ENCODE measurements at places on chromosomes 16 and 17.

DNA sequence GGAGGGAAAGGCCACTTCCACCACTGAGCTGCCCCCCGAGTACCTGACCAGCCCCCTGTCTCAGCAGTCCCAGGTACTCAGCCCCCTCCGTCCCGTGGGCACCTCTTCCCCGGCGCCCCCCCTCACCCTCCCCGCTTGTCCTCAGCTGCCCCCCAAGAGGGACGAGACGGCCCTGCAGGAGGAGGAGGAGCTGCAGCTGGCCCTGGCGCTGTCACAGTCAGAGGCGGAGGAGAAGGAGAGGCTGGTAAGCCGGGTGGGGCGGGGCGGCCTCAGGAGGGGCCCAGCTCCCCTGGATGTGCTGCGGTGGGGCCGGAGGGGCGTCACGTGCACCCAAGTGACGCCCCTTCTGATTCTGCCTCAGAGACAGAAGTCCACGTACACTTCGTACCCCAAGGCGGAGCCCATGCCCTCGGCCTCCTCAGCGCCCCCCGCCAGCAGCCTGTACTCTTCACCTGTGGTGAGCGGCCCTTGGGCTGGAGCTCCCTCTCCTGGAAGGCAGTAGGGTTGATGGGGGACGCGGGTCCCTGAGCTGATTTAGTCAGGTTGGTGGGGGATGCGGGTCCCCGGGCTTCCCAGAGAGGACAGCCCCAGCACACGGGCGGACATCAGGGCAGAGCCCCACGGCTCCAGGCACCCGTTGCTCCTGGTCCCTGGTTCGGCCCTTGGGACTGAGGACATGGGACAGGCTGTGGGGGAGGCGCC, 9.5 kb upstream of the MRPL12 start:
- no peak for DNase-seq

- no peak for DNase-seq
Measured at GRCh38 chr17:9183306-9183705, 162.0 kb downstream of the NTN1 start.

DNA sequence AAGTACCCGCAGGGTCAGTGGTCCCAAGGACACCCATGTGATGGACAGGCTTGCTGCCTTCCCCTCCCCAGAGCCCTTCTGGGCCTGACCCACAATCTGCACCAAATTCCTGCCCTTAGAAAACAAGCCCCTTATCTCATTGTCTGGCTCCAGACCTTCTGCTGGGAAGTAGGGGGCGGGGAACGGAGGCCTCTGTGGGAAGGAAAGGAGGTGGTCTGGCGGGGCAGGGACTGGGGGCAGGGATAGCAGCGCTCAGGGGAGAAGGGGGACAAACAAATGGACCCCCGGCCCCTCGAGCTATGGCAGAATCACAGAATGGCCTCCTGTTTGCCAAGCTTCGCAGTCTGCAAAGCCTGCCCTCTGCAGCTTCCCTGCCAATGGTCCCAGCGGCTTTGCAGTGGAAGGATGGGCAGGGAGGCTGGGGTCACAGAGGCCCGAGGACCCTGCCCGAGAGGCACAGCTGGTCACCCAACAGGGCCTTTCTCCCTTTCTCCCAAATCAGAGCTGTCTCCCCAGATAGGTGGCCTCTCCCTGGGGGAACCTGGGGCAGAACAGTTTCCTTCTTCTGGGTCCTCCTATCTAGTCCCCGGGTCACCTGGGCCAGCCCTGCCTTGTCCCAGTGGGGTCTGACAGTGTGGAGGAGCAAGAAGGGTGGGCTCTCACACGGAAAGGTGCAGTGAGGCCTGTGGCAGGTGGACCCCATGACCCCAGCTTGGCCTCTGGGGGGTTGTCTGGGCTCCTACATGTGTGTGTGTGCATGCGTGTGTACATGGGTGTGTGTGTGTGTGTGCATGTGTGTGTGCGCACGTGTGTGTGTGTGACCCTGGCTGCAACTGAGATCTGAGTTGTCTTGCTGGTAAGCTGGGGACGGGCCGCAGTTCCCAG, 25.5 kb downstream of the TMEM235 start:
- no peak for DNase-seq

DNA sequence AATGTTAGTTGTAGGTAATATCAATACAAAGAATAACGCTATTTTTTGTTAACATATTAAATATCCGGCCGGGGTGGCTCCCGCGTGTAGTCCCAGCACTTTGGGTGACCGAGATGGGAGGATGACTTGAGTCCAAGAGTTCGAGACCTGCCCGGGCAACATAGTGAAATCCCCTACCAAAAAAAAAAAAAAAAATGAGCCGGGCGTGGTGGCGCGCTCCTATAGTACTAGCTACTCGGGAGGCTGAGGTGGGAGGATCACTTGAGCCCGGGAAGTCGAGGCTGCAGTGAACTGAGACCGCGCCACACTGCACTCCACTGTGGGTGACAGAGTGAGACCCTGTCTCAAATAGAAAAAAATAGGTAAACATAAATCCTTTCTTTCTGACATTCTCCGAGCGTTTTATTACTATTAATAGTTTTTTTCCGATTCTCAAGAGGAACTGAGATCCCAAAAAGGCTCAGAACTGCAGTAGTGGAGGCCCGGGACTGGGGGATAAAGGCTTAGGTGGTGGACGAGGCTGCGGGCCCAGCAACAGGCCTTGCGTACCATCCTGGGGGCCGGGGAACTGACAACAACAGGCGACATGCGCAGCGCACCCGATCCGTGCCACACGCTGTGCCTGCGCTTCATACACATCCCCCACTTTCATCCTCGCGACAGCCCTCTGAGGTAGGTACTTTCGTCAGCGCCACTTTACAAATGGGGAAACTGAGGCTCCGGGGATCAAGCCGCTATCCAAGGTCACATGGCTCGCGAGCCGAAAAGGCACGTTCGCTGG, 919 bp downstream of the N4BP1 start:
- DNase-seq: peak; percentile 20

- no peak for DNase-seq
Measured at GRCh38 chr17:40498281-40499084, 2.9 kb downstream of the TNS4 start.

DNA sequence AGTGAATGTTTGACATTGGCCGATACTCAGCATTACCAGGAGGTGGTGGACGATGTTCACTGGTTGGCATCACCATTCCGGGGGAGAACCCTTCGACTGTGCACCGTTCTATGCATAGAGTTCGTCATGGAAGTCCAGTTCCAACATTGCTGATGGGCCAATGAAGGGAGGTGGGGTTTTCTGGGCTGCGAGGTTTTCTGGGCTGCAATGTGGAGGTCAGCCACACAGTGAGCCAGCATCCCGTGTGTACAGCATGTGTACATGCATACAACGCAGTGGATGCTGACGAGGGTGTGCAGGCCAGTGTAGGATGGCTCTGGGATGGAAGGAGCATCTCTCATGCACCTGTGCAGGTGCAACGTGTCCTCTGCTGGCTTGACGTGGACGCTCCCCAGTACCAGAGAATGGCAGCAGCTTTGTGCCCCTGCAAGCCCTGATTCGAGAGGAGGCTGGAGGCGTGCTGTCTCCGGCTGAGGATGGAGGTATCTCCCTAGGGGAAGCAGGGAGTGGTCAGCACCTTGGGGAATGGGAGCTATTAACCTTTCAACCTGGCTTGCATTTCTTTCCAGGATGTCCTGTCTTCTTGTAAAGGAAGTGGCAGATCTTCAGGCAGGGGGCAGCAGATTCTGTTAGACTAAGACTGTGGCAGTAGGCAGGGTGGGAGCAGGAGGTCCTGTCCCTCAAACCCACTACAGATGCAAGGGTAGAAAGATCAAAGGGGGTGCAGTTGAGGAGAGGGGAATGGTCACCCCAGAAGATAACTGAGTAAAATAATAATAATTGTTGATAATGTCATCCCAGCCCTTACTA, 98.2 kb downstream of the CYLD start:
- DNase-seq: no peak

GRCh38 chr17:41678907-41679739, 9.6 kb upstream of the EIF1 start:
- DNase-seq: peak; percentile 53

GRCh38 chr17:78267253-78268073, 36.0 kb downstream of the TMEM235 start:
- DNase-seq: no peak

DNA sequence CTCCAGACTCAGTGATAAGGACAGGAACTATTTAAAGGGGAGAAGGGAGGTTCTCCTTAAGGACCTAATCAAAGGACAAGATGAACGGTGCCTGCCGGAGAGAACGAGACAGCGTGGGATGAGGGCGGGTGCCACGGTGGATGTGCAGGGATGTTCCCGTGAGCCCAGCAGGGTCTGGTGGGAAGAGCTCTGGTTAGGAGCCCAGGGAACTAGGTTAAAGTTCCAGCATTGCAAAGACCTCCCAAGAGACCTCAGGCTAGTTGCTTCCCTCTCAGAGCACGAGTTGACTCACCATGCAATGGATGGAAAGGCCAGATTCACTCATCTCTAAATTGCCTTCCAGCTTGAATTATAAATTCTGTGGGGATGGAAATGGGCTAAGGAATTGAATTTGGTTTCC, 14.7 kb downstream of the CCR7 start:
- no peak for DNase-seq

DNA sequence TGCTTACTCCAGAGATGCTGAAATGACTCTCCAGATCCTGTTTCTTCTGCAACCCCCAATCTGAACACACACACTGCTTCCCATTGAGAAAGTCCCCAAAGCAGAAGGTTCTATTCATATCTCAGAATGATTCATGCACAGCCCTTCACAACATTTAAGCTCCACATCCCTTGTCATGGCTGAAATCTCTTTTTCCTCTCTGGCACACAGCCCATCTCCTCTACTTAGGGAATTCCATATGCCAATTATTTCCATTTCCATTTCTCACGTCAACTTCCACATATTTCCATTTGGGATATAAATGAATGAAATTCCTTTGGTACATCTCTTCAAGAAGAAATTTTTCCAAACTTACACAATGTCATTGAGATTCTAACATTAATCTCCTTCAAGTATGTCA, 119.6 kb downstream of the CDH11 start:
- DNase-seq: no peak

GRCh38 chr17:14316126-14316832, 15.4 kb downstream of the HS3ST3B1 start:
- DNase-seq: no peak

- no peak for DNase-seq
Measured at GRCh38 chr16:47687694-47688093, 226.6 kb downstream of the PHKB start.

- DNase-seq: no peak
Measured at GRCh38 chr16:50372611-50373344, 4.0 kb upstream of the BRD7 start.

GRCh38 chr16:2927010-2927646, 15.4 kb downstream of the FLYWCH1 start:
- peak; percentile 76 for DNase-seq

DNA sequence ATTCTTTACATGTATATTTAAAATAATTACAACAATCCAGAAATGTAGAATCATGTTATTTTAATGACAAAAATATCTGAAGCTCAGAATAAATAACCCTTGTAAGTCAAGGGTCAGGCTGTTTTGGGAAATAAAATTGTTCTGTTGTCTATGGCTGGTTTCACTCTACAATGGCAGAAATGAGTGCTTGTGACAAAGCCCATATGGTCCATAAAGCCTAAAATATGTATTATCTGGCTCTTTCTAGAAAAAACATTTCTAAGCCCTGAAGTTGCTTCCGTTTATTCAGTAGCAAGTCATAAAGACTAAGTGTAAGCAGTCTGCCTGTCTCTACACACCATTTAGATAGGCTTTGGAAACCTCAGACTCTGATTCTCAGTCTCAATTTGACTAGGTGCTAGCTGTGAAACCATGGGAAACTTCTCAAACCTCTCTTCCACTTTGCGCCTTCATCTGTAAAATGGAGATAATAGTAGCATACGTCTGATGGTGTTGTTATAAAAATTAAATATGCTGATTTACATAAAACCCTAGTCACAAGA, 365.7 kb upstream of the CA10 start:
- no peak for DNase-seq

- DNase-seq: peak; percentile 13
Measured at GRCh38 chr17:45784741-45785479, 790 bp downstream of the CRHR1 start.

DNA sequence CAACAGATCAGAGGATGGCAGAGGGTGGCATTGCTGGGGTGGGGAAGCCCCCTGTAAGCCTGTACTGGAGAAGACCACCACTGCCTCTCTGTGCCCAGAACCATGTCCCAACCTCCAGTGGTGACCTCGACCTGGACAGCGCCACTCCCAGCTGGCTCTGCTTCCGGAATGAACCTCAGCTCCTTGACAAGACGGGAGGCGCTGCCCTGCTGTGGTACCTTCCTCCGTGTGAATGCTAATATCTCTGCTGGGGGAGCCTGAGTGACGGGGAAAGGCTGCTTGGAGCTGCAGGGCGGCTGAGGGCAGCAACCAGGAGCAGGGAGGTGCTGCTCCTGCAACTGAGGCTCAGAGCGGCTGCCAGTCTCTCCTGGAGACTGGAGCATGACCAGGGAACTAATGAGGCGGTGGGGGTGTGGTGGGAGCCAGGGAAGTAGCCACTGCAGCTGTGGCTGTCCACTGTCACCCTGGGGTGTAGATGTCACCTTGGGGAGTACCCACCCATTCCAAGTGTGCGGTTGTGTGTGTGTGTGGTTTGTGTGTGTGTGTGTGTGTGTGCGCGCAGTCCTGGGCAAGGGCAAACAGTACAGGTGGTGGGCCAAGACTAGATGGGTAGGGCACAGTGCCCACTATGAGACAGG, 6.2 kb downstream of the PRCD start:
- no peak for DNase-seq

DNA sequence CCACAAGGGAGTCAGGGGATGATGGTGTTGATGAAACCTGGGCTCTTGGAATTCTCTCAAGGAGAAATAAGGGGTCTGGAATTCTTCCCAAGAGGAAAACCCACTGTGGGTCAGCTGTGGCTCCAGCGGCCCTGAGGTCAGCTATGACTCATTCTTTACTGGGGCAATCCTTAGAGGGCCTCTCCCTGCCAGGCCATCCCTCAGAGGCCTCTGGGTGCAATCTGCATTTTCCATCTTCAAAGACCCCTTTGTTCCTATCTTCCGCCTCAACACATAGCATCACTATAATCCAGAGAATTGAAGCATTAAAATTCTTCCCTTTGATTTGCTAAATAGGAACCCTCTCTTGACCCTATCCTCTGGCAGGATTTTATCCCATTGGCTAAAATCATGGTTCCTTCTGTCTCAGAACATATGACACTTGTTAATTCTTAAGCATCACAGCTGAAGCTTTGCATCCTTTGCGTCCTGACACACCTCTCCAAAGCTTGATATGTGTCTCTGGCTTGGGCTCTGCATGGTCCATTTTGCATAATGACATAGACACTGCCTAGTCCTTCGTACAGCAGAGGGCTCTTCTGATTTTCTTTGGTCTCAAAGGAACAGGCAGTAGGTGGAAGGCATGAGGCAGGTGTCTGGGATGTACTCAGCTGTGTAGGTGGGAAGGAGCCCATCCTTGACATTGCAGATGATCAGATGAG, 4.4 kb upstream of the KRT37 start:
- no peak for DNase-seq

DNA sequence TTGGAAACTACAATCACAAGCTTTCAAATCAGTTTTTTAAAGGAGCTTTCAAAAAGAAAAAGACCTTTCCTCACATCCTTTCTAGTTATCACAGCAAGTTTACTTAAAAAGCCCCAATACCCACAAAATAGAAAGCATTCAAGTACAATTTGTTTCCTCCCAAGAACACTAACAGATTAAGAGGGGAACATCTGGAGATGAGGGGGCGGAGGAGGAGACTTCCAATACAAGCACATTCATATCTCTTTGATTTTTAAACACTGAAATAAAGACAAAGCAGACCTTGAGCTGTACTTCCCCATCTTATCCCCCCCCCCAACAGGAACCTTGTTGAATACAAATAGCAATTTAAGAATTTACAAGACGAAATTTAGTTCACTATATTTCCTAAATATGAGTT, 2.0 kb downstream of the YWHAE start:
- DNase-seq: no peak

GRCh38 chr16:12027558-12028287, 51.2 kb downstream of the SNX29 start:
- no peak for DNase-seq

- DNase-seq: no peak
Measured at GRCh38 chr16:1788708-1789100, 4.8 kb downstream of the IGFALS start.
